Stimulated activated CD4-positive, alpha-beta T cell treated with anti-CD3 and anti-CD28 coated beads, TNF-alpha, amount 100 ng/mL, for 4 hours (primary cell): ENCODE measurements at places on chromosomes 1 and 21.
A peak's percentile ranks its signal among the peaks of the same experiment; 100 is the strongest.

DNA sequence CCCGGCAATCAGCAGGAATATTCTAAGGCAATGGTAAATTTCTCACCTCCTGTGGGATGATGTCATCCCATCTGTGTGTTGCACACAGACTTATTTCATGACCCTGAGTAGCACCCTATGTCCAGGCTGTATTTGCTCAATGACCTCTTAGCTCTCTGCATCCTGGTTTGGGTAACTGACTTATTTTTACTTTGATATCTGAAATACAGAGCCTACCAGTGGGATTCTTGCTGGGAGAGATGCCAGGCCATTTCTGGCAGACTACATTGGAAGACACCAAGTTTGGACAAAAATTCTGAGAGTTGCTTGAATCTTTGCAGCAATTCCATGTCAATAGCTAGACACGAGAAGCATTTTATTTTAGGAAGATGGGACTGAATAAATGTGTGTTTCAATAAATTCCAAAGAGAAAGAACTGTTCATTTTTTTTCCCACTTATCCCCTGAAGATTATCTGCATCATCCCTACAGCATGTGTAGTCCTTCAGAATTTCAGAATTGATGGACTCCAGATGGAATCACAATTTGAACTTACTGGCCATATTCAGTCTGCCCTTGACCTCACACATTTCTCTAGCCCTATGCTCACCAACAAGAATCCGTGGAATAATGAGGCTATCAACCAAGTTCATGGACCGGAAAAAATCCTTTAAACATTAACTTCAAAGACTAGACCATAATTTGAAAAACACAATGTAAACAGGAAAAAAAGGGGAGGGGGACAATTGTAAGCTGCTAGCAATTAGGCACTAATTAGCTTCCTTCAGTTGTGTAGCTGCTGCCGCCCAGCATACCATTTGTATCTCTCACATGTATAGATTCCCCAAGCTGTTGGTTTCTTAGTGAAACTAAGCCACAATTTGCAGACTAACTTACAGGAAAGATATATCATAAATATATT is 226.5 kb downstream of the HMCN1 start:
- no peak for DNase-seq

DNA sequence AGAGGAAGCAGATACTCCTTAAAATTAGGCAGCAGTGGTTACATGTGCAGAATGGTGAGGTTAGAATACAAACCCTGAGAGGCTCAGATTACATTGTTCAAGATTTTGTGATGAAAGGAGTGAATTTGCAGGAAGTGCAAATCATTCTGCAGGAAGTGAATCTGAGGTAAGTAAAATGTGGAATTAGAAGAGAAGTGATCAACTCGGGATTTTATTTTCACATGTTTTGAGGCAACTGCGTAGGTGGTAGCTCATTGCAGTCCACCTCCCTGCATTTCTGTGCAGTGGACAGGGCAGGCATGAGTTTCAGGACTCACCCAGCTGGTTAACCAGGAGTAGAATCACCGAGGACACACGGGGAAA is 2.1 kb upstream of the PLA2G2C start:
- no peak for DNase-seq

DNA sequence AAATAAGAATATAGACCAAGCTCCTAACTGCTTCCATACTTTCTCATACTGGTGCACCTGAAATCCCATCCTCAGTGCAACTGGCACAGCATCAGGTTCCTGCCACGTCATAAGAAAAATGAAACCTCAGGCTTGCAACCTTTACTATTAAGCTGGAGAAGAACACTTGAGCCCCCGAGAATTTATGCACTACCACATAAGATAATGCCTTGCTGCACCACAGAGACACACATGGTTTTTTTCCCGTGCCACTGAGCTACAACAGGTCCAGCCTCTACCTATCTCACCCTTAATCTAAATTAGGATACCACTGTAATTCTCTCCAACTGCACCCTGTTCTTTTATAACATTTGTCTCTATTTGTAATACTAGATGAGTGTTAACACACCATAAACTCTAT is 174.5 kb downstream of the DENND1B start:
- DNase-seq: no peak

DNA sequence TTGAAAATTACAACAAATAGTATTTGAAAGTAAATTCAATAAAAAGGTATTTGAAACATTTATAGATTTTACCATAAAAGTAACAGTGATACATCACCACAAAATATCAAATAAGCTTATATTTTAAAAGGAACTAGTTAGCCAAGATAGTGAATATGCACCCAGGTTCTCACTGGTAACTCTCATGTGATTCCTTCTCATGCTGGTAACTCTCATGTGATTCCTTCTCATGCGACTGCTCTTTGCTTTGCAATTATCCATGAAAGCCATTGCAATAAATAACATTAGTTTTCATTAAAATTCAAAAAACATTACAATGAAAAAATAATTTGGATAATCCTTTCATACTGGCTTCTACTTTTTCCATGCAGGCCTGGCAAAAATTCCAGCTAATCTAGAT is 75.4 kb downstream of the AHCTF1 start:
- DNase-seq: no peak

GRCh38 chr21:39381009-39381408 is 32.1 kb upstream of the HMGN1 start:
- no peak for DNase-seq

- no peak for DNase-seq
Observed at GRCh38 chr1:172398970-172399755, 21.3 kb upstream of the C1orf105 start.

- no peak for DNase-seq
Observed at GRCh38 chr1:22841860-22842281, 130.8 kb downstream of the LACTBL1 start.

- DNase-seq: no peak
Observed at GRCh38 chr1:247468481-247469140, 10.7 kb upstream of the OR2B11 start.

- no peak for DNase-seq
Observed at GRCh38 chr1:43348343-43348808, 10.4 kb upstream of the CDC20 start.

GRCh38 chr21:36718951-36719501 is 20.1 kb downstream of the SIM2 start:
- no peak for DNase-seq

GRCh38 chr1:231324660-231325059 is 13.0 kb downstream of the EXOC8 start:
- no peak for DNase-seq

GRCh38 chr21:29939104-29939923 is 482 bp downstream of the GRIK1 start:
- DNase-seq: no peak

DNA sequence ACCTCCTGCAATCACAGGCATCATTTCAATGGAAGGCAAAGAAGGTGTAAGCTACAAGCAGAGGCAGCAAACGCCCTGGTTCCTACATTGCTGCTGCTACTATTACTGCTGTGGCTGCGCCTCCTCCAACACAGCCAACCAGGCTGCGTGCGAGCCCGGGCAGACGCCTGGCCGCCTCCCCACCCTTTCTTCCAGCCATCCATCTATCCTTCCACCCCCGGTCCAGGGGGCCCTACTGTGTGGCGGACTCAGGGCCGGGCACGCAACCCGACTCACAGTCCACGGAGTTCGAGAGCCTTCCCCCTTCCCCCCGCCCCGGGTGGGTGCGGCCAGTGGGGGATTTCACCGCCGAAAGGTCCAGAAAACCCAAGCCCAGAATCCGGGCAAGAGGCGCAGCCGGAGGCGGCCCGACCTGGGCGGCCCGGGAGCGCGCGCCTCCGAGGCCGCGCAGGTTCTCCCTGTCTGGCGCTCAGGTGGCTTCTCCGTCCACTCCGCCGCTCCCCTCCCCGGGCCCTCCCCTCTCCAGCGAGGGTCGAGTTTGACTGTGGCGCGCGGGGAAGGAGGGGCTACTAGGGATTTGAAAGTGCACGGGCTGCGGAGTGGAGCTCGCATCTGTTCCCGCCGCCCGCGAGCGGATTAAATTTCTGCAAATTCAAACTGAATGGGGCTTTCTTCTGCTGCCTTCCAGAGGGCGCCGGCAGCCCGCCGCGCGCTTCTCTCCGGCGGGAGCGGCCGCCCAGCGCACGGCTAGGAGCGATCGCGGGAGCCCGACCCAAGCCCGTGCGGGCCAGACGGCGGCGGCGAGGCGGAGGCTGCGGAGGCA is at the start of gene HUNK:
TSS of gene HUNK (plus strand) at position 569 of the 823 bp plus-strand sequence. CDS start 655 bp downstream, outside the sequence.
- DNase-seq: peak; percentile 2

GRCh38 chr1:183263886-183264602 is 78.0 kb downstream of the LAMC2 start:
- no peak for DNase-seq

DNA sequence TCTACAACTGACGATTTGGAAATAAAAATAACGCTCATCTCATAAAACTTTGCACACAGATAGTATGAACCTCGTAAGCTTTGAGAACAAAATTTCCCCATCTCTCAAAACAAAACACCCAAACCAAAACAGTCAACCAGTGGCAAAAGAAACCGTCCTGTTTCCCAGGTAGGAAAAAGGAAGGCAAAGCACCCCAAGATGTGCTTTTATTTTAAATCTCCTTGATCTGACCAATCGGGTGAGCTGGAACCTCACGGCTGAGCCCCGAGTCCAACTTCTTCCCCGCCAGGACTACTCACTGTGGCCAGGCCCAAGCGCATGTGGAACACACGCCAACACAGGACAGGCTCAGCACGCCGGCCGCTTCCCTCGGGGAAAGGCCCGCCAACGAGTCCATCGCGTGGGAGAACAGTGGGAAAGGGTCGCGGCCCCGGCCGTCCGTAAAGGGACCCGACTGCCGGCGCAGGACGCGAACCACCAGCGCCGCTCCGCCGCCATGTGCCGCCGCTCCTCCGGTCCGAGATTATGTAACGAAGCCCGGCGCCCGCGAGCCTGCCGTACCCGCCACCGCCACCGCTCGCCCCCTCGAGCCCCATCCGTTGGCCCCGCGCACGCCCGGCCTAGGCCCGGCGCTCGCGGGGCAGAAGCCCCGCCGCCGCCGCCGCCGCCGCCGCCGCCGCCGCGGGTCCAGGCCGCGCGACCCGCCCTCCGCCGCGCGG is 759 bp downstream of the AHCTF1 start:
- no peak for DNase-seq

GRCh38 chr1:23913212-23913880 is at the start of gene CNR2:
Gene CNR2 (minus strand): TSS chr1:23913362. CDS start chr1:23875617, 37,745 bp downstream.
- no peak for DNase-seq

DNA sequence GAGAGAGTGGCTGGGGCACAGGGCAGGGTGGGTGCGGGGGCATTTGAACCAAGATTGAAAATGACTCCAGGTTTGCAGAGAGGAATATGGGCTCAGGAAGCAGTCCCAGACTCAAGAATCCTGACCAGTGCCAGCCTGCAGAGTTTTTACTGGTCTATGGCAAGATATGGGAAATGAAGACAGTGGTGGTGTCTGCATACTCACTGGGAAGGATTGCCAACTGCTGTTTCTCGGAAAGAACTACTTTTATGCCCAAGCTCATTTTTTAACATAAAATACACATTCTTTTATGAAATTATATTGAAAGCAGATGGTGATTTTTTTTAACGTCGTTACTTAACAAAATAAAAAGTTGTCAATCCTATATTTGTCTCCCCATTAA is 401.8 kb downstream of the CAMTA1 start:
- DNase-seq: no peak

- no peak for DNase-seq
Observed at GRCh38 chr1:43879414-43879813, 54.2 kb upstream of the ARTN start.

GRCh38 chr1:112618721-112619517 is at the start of gene ST7L:
Gene ST7L (minus strand): TSS chr1:112619141. CDS start chr1:112619113, 28 bp downstream.
- DNase-seq: peak; percentile 39

- no peak for DNase-seq
Observed at GRCh38 chr1:225635649-225636048, 17.3 kb downstream of the ENAH start.

GRCh38 chr1:242454262-242455051 is 70.0 kb downstream of the PLD5 start:
- DNase-seq: no peak

DNA sequence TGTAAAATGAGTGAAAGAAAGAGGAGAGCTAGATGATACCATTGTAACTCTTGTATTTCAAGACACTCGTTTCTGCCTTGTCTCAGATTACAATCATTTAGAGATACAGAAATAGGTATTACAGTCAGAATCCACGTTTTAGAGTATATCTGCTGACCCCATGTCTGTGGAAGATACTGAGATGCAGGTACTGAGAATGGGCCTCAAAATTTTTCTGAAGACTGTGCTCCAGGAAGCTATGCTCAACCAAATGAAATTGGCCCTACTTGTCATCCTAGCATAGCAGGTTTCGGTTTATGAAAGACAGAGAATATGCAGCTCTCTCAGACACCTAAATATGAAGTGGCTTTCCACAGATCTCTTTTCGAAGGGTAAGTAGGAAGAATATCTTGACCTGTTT is 6.0 kb upstream of the WARS2 start:
- DNase-seq: no peak

GRCh38 chr1:37764888-37765441 is at the start of gene EPHA10:
Gene EPHA10 (minus strand): TSS chr1:37765120. CDS start chr1:37765066, 54 bp downstream.
- no peak for DNase-seq

DNA sequence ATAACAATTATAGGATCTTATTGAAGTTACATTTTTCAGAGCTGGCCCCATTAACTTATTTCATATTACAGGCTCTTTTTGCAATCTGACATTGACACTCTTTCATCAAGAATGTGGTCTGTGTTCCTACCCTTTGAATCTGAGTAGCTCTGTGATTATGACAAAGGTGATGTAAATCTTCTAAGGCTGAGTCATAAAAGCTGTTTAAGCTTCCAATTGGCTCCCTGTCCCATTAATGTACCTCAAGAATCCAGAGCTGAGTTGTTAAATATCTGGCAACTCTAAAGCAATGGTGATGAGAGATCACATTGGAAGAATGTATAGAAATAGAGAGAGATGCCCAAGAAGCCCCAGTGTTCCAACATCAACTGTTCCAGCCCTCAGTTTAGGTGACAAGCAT is 178.5 kb upstream of the DEPDC1 start:
- DNase-seq: no peak

- DNase-seq: peak; percentile 8
Observed at GRCh38 chr1:19113697-19114092, 96.4 kb downstream of the UBR4 start.

- no peak for DNase-seq
Observed at GRCh38 chr1:109444346-109444745, 18.1 kb upstream of the PSMA5 start.

DNA sequence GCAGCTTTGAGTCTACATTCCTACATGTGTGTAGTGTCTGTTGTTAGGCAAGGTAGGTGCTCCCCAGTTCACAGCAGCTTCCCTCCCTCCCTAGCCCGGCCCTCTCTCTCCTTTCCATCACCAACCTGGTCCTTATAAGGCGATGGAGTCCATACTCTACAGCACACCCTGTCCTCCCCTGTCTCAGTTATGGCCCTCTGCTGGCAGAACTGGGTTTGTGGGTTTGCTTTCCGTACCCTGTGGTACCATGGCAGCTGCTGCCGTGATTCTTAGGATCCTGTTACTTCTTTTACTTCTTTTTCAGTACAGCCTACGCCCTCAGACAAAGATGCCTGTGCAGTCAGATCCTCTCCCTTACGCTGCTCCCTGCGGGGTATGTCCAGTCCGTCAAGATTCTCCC is 31.7 kb downstream of the AK5 start:
- DNase-seq: no peak

- DNase-seq: no peak
Observed at GRCh38 chr1:31648190-31648589, 3.5 kb upstream of the PEF1 start.

GRCh38 chr21:26795866-26796329 is 49.3 kb downstream of the ADAMTS1 start:
- no peak for DNase-seq

- no peak for DNase-seq
Observed at GRCh38 chr21:36654324-36654723, 44.6 kb upstream of the SIM2 start.
